ENCODE measurements at places on chromosomes 2 and 18. TPM values are rescaled to one million over a fixed set of nuclear protein-coding genes. Genes with fewer than 3 reads are reported as not detected.

The PPP3R1 gene
- 57.7 TPM for total RNA-seq

The GCFC2 gene
- total RNA-seq = 22.5 TPM

The ABCG5 gene
- total RNA-seq = not detected

The FABP1 gene
- total RNA-seq = not detected

The CKAP2L gene
- total RNA-seq = 0.33 TPM

The YIPF4 gene
- 17.1 TPM for total RNA-seq

The SPDYA gene
- total RNA-seq = 3.0 TPM

The CSRNP3 gene
- total RNA-seq = not detected

The LYG2 gene
- total RNA-seq = not detected

The DSC1 gene
- total RNA-seq = 4.2 TPM

The CCDC74A gene
- total RNA-seq = 4.0 TPM

The LOXL3 gene
- total RNA-seq = 0.32 TPM

The SSB gene
- total RNA-seq = 84.3 TPM

The RAB6D gene
- not detected for total RNA-seq

The MC5R gene
- not detected for total RNA-seq

The GFPT1 gene
- 20.5 TPM for total RNA-seq

The MAP4K3 gene
- total RNA-seq = 25.0 TPM

The CABLES1 gene
- 0.85 TPM for total RNA-seq

The ERMN gene
- total RNA-seq = 2.2 TPM

The C2orf78 gene
- not detected for total RNA-seq

The CRYGC gene
- total RNA-seq = not detected

The SERPINB7 gene
- not detected for total RNA-seq

The ASXL3 gene
- total RNA-seq = not detected

The TNFRSF11A gene
- total RNA-seq = 0.41 TPM
